ENCODE measurements at places on chromosomes 1 and 21. TPM values are rescaled to one million over a fixed set of nuclear protein-coding genes. Genes with fewer than 3 reads are reported as not detected.
A peak's percentile ranks its signal among the peaks of the same experiment; 100 is the strongest.

DNA sequence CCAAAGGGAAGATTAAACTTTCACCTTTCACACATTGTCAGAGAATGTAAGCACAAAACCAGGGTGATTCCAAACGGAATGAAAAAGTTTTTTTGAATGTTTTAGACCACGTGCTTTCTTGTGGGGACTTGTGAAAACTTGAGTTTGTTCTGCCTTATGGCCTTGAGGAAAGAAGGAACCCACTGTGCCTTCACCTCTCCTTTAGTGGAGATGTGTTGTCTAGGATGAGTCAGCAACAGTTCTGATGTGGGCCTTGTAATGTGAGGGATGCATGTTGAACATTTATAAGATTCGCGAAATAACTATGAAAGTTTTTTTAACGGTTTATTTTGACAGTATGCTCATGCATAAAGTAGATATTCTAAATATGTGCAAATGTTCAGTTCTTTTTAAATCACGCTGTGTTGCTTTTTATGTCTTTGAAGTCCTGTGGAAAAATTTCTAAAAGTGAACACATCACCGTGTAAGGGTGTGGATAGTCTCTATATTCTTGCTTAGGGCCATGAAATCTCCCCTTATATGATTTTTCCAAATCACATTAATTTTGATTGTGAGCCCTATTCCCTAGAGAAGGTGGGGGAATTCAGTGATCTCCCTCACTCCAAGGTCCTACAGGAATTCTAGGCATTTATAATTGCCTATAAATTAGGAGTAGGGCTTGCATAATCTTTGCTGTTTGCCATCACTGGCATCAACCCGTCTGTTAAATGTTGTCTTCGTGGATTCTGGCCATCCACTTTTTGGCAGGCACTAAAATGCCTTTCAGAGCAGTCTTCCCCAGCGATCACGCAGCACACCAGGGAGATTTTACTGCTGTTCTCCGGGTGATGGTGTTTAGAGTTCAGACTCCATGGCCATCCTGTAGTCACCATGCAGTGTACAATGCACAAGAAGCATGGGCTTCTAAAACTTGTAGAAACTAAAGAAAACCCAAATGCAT lies 47.4 kb downstream of the PLA2G4A start:
- no peak for DNase-seq
- H3K4me1 ChIP-seq = no peaks in the 10 kb centered on the region
- H3K36me3 ChIP-seq = no peaks in the 10 kb centered on the region
- no peak overlapping the region for H3K27ac ChIP-seq

- no peak for DNase-seq
- no peaks in the 10 kb centered on the region for H3K36me3 ChIP-seq
- H3K27me3 ChIP-seq = no peaks in the 10 kb centered on the region
- no peaks in the 10 kb centered on the region for H3K4me1 ChIP-seq
- H3K27ac ChIP-seq = no peak overlapping the region
Measured at GRCh38 chr1:166132496-166132895, 34.3 kb downstream of the FAM78B start.

DNA sequence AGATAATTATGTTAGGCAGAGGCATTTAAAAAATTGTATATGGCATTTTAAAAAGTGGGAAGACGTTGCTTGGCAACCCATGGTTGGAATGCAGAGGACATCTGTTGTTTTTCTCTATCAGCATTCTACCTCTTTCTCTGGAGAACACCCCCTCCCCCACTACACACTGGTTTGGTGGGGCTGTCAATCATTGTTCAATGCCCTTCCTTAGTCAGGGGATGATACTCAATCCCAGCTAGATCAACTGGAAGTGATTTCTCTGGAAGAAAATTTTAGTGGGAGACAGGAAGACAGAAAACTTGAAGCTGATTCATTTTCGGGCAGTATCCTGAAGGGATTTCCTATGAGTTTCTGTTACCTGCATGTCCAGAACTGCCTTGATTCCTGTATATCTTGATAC lies 35.7 kb upstream of the CAP1 start:
- H3K4me3 ChIP-seq = no peak overlapping the region
- H3K27me3 ChIP-seq = no peaks in the 10 kb centered on the region
- H3K27ac ChIP-seq = no peak overlapping the region
- no peaks in the 10 kb centered on the region for H3K36me3 ChIP-seq
- H3K4me1 ChIP-seq = no peaks in the 10 kb centered on the region
- DNase-seq = no peak

The SMPDL3B gene
- 54.7 TPM for total RNA-seq

- no peaks in the 10 kb centered on the region for H3K27me3 ChIP-seq
- H3K4me1 ChIP-seq = no peaks in the 10 kb centered on the region
- DNase-seq = no peak
Measured at GRCh38 chr1:175262621-175263020, 70.0 kb upstream of the KIAA0040 start.

GRCh38 chr1:234212764-234213657 lies 160.2 kb upstream of the COA6 start:
- H3K27ac ChIP-seq = no peak overlapping the region
- DNase-seq = no peak
- no peaks in the 10 kb centered on the region for H3K36me3 ChIP-seq

GRCh38 chr1:159678939-159679338 lies 35.5 kb downstream of the CRP start:
- no peaks in the 10 kb centered on the region for H3K4me1 ChIP-seq
- H3K36me3 ChIP-seq = no peaks in the 10 kb centered on the region
- no peaks in the 10 kb centered on the region for H3K27me3 ChIP-seq
- no peak overlapping the region for H3K4me3 ChIP-seq

DNA sequence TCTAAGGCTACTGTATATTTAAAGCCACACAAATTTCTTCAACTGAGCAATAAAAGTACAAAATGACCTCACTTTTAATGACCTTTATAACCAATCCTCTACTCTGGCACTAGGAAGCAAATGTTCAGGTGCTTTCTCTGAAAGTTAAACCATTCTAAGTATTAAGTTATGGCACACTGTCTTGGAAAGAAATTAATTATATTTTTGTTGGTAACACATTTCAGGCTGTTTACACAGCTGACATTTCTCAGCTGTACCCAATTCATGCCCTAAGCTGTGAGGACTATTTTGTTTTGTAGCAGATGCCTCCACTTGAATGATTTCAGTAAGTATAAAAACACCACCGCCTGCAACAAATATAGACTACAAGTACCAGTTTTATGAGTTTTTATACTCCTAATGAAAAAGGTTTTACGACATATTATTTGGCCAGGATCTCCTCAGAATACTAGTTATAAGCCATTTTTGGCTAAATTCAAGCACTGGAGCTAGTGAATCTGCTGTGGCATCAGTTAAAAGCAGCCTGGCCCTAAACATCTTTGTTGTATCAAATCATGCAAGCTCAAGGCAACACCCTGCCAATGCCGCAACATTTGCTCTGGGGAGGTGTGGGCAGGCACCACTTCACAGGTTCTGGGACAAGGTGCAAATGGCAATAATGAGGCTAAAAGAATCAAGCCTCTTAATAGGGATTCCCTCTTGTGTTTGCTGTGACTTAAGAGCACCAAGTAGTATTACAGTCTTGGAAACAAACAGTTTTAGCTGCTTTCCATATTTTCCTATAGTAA lies 228.4 kb upstream of the DMRTA2 start:
- DNase-seq = no peak
- no peak overlapping the region for H3K27ac ChIP-seq
- no peaks in the 10 kb centered on the region for H3K36me3 ChIP-seq
- no peak overlapping the region for H3K4me3 ChIP-seq
- H3K27me3 ChIP-seq = no peaks in the 10 kb centered on the region
- no peaks in the 10 kb centered on the region for H3K4me1 ChIP-seq

The RIMS3 gene
- 21.0 TPM for total RNA-seq

- H3K4me3 ChIP-seq = no peak overlapping the region
- H3K36me3 ChIP-seq = no peaks in the 10 kb centered on the region
- H3K27ac ChIP-seq = no peak overlapping the region
Measured at GRCh38 chr21:34971656-34972055, 77.4 kb downstream of the RUNX1 start.

DNA sequence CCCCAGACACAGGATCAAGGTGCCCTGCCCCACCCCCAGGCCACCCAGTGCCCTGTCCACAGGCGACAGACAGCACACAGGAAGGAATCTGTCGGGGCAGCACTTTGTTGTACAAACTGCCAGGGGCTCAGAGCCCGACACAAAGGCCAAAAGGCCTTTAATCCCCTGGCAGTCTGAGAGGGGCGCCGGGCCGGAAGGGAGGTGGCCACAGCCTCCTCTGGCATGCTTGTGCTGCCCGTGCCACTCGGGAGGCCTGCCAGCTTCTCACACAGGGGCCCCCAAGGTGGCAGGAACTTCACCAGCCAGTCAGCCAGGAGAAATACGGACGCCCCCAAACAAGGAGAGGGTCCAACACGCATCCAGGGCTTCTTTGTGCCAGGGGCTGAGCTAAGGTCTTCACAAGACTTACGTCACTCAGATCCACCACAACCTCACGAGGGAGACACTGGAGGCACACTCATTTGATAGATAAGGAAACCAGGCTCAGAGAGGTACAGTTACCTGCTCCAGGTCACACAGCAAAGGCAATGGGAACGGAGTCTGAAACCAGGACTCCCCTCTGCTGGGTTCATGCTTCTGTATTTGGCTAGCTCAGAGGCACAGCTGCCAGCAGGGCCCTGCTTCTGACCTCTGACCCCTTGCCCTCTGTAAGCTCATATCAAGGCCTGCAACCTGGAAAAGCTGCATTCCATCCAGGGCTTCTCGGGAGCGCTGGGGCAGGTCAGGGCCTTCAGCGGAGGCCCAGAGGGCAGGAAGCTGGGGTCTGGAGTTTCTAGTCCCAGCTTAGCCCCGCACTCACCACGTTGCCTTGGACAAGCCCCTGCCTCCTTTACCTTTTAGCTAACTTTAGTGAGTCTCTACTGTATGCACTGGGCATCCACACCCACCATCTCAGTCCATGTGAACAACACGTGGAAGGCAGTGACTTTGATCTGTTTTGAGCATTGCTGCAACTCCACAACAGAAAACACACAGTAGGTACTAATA lies 34.8 kb downstream of the HSPG2 start:
- DNase-seq = no peak
- no peak overlapping the region for H3K4me3 ChIP-seq
- no peaks in the 10 kb centered on the region for H3K27me3 ChIP-seq
- H3K27ac ChIP-seq = peak overlapping the region; percentile 23

GRCh38 chr1:60866917-60867531 lies 215.3 kb upstream of the NFIA start:
- peaks cover 10% of the 10 kb centered on the region for H3K4me1 ChIP-seq
- H3K27ac ChIP-seq = no peak overlapping the region
- no peaks in the 10 kb centered on the region for H3K36me3 ChIP-seq
- no peaks in the 10 kb centered on the region for H3K27me3 ChIP-seq
- H3K4me3 ChIP-seq = no peak overlapping the region

The CELA3A gene
- total RNA-seq = not detected

- no peaks in the 10 kb centered on the region for H3K27me3 ChIP-seq
- no peak overlapping the region for H3K4me3 ChIP-seq
- no peak for DNase-seq
- H3K4me1 ChIP-seq = no peaks in the 10 kb centered on the region
Measured at GRCh38 chr21:17472182-17472581, 40.7 kb upstream of the CXADR start.

- H3K4me1 ChIP-seq = no peaks in the 10 kb centered on the region
- no peaks in the 10 kb centered on the region for H3K36me3 ChIP-seq
- H3K27ac ChIP-seq = no peak overlapping the region
- DNase-seq = no peak
- H3K4me3 ChIP-seq = no peak overlapping the region
Measured at GRCh38 chr1:94305704-94306103, 68.3 kb upstream of the ARHGAP29 start.

DNA sequence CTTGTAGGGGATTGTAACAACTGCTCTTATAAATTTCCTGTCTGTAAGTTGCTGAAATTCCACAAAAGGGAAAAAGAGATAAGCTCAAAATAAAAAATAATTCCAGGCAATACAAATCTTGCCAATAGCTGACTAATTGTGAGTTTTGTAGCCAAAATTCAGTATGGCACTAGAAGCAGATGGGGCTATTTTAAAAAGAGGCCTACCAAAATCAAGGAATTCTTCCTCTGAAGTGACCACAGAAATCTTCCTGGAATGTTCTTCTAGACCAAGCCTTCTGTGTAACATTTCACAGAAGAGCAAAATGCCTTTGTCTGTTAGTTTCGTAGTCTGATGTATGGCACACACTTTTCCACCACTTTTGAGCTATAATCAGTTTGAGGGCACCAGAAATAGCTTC lies 127.6 kb downstream of the CYYR1 start:
- H3K27me3 ChIP-seq = no peaks in the 10 kb centered on the region
- no peaks in the 10 kb centered on the region for H3K4me1 ChIP-seq
- no peak overlapping the region for H3K4me3 ChIP-seq
- DNase-seq = no peak
- no peaks in the 10 kb centered on the region for H3K36me3 ChIP-seq
- H3K27ac ChIP-seq = no peak overlapping the region

DNA sequence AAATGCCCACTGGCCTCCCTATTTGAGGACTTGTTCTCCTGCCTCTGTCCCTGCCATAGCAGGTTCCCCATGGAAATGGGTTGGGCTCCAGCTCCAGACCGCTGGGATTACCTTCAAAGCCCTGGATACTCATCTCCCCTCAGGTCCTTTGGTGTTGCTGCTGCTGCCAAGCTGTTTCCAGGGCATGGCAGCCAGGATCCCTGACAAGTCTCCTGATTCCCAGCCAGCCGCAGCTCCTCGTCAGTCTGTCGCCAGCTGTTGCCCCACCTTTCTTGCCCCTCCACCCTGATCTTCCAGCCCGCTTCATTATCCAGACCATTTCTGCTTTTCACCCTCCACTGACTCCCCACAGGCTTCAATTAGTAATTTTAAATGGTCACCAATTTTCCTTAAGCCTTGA lies 68.3 kb upstream of the KCND3 start:
- DNase-seq = no peak
- no peak overlapping the region for H3K4me3 ChIP-seq
- no peaks in the 10 kb centered on the region for H3K4me1 ChIP-seq
- H3K27ac ChIP-seq = no peak overlapping the region
- H3K27me3 ChIP-seq = no peaks in the 10 kb centered on the region
- H3K36me3 ChIP-seq = no peaks in the 10 kb centered on the region

DNA sequence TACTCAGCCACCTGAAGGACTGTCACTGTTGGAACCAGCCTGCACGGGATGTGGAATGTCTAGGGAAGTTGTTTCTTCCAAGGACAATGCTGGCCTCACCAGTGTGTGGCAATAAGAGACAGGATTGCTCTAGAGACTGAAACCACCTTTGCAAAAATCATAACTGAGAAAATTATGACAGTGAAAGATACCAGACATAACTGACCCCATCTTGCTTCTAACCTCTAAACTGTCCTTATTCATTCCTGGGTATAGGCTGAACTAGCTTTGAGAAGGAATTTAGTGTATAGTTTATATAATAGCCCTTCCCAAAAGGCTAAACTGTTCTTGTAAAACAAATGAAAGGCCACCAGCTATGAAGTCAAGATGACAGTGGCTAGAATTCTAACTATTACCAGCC lies 83.6 kb downstream of the IER5 start:
- no peaks in the 10 kb centered on the region for H3K27me3 ChIP-seq
- H3K36me3 ChIP-seq = no peaks in the 10 kb centered on the region
- H3K4me3 ChIP-seq = no peak overlapping the region

Measured in H1 (cell line).